ENCODE measurements at places on chromosomes 2 and 18. TPM values are rescaled to one million over a fixed set of nuclear protein-coding genes. Genes with fewer than 3 reads are reported as not detected.

FLACC1 gene
- total RNA-seq = 3.0 TPM

MOCOS gene
- total RNA-seq = 0.25 TPM

ZNF385B gene
- 2.5 TPM for total RNA-seq

STAT4 gene
- 3.0 TPM for total RNA-seq

ACVR1C gene
- 4.2 TPM for total RNA-seq

COPS7B gene
- 19.7 TPM for total RNA-seq

TSPYL6 gene
- under 0.01 TPM for total RNA-seq

IHH gene
- 0.25 TPM for total RNA-seq

EHD3 gene
- 7.1 TPM for total RNA-seq

Measured in temporal lobe (tissue), 4 donors.